ENCODE measurements at places on chromosomes 13 and 19. TPM values are rescaled to one million over a fixed set of nuclear protein-coding genes. Genes with fewer than 3 reads are reported as not detected.

WDR88 gene
- polyA plus RNA-seq: not detected

LILRB4 gene
- 1.2 TPM for polyA plus RNA-seq

DACT3 gene
- polyA plus RNA-seq: 1.3 TPM

MCEMP1 gene
- polyA plus RNA-seq: 0.28 TPM

KHSRP gene
- polyA plus RNA-seq: 69.7 TPM

MYADM gene
- polyA plus RNA-seq: 40.6 TPM

RUBCNL gene
- polyA plus RNA-seq: 0.91 TPM

NKPD1 gene
- polyA plus RNA-seq: 0.33 TPM

LSM4 gene
- polyA plus RNA-seq: 67.9 TPM

C5AR2 gene
- polyA plus RNA-seq: 0.23 TPM

PABPC3 gene
- not detected for polyA plus RNA-seq

VSTM2B gene
- polyA plus RNA-seq: not detected

DACH1 gene
- 5.5 TPM for polyA plus RNA-seq

ICAM4 gene
- polyA plus RNA-seq: not detected

ADAT3 gene
- polyA plus RNA-seq: 10.1 TPM

FPR1 gene
- 0.57 TPM for polyA plus RNA-seq

FFAR2 gene
- polyA plus RNA-seq: 2.5 TPM

PEG3 gene
- polyA plus RNA-seq: 2.8 TPM

C19orf38 gene
- 0.31 TPM for polyA plus RNA-seq

NXNL1 gene
- 0.19 TPM for polyA plus RNA-seq

CATSPERD gene
- not detected for polyA plus RNA-seq

IGFL3 gene
- not detected for polyA plus RNA-seq

GET3 gene
- polyA plus RNA-seq: 48.2 TPM

ICAM5 gene
- polyA plus RNA-seq: 0.26 TPM

VAV1 gene
- 1.4 TPM for polyA plus RNA-seq

MTRF1 gene
- 13.0 TPM for polyA plus RNA-seq

TCF3 gene
- 32.4 TPM for polyA plus RNA-seq

NOTCH3 gene
- 7.3 TPM for polyA plus RNA-seq

MATK gene
- 1.6 TPM for polyA plus RNA-seq

RNF17 gene
- polyA plus RNA-seq: not detected

ZNF837 gene
- polyA plus RNA-seq: 3.8 TPM

PRODH2 gene
- polyA plus RNA-seq: 13.8 TPM

KIR3DL1 gene
- not detected for polyA plus RNA-seq

SLC10A2 gene
- polyA plus RNA-seq: not detected

VSIG10L gene
- polyA plus RNA-seq: 0.94 TPM

EPSTI1 gene
- polyA plus RNA-seq: 3.0 TPM

ZNF98 gene
- polyA plus RNA-seq: 4.1 TPM

TRAPPC5 gene
- 89.9 TPM for polyA plus RNA-seq

CGB5 gene
- polyA plus RNA-seq: not detected

MUC16 gene
- 0.02 TPM for polyA plus RNA-seq

TNNI3 gene
- 2.2 TPM for polyA plus RNA-seq

PCDH17 gene
- polyA plus RNA-seq: 2.1 TPM

ATP4B gene
- not detected for polyA plus RNA-seq

OR7C1 gene
- polyA plus RNA-seq: not detected

All from pancreas (tissue), 10 donors.